ENCODE measurements at places on chromosomes 1 and 21. TPM values are rescaled to one million over a fixed set of nuclear protein-coding genes. Genes with fewer than 3 reads are reported as not detected.

DNA sequence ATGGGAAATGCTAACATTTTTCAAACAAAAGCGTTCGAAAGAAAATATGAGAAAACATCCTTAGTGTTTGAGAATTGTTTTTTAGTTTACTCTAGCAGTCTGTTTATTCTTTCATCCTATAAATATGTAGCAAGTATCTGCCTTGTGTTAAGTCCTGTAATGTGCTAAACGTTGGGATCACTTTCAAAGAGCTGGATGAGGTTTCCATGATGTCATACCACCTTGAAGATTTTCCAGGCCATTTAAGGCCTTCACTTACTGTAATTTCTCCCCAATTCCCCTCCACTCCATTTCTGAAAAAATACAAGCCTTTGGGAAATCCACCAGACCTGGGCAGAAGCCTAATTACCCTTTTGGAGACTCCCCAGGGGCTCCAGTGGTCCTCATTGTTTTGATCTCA lies 24.2 kb upstream of the CTBS start:
- H3K27ac ChIP-seq: no peak overlapping the region
- DNase-seq: no peak
- peaks cover 7% of the 10 kb centered on the region for H3K27me3 ChIP-seq
- peaks cover 40% of the 10 kb centered on the region for H3K4me1 ChIP-seq
- peak overlapping the region; percentile 77 for H3K4me3 ChIP-seq

DNA sequence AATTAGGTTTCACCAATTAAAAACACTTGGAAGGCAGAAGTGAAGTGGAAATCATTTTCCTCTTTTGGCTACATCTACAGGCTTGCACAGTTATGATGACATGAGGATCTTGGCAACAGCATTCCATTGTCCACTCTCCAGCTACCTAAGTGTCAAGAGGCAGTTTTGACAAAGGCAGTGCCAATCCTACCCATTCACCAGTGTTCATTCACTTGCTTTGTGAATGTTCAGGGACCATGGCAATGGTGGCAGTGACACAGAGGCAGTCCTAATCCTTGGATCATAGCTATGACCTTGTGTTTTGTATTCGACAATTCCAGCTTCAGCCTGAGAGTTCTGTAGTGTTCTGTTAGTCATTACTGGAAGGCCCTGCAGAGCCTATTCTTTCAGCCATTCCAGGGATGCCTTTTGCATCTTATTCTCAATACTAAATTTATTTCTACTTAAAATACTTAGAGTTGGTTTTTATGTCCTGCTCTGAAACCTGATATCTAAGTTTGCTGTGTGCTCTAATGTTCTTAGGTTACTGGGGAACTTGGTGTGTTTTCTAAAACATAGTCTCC lies 36.7 kb downstream of the CRB1 start:
- no peaks in the 10 kb centered on the region for H3K36me3 ChIP-seq
- no peaks in the 10 kb centered on the region for H3K27me3 ChIP-seq
- no peaks in the 10 kb centered on the region for H3K4me1 ChIP-seq
- no peak overlapping the region for H3K27ac ChIP-seq
- H3K4me3 ChIP-seq: no peak overlapping the region

DNA sequence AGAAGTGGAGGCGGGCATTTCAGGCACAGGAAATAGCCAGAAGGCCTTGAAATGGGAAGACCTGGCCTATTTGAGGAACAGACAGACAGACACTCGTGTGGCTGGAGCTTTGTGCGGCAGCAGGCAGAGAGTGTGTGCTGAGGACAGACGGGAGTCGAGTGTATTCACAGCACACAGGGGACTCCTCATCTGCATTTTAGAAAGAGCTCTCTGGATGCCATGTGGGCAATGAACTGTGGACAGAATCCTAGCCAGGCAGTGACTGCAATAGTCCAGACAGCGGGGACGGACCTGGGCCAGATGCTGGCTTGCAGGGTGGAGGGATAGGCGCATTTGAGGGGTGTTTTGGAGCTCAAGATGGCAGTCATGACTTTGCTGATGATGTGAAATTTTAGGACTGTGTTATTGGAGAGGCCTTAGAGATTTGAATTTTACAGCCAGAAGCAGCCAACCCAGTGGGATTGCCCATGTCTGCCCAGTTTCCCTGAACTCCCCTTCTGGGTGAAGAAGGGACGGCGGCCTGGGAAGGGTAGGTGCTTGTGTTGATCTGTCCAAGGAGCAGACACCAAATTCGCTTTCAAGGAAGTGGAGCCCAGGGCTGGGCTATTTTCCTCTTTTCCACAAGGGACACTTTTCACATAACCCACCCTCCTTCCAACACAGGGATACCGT lies 43.7 kb downstream of the CHAF1B start:
- peaks cover 3% of the 10 kb centered on the region for H3K36me3 ChIP-seq
- H3K4me3 ChIP-seq: no peak overlapping the region
- H3K27me3 ChIP-seq: peaks cover 34% of the 10 kb centered on the region
- H3K27ac ChIP-seq: no peak overlapping the region

DNA sequence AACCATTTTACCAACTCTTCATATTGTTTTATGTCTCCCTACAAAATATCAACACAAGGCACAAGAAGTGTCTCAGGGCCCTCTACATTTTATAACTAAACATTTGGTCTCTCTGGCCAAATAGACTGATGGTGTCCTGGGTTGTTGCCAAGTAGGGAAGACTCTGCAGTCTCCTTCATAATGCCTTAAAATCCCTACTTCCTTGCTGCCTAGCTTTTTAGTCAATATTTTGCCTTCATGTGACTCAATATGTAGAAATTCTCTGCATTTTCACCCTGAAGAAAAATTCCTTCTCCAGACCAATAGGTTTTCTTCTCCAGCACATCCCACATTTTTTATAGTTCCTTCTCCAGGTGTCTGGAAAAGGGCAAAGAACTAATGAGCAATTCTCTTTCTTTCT lies 72.6 kb upstream of the IPO9 start:
- H3K4me3 ChIP-seq: peak overlapping the region; percentile 26
- H3K4me1 ChIP-seq: peaks cover 4% of the 10 kb centered on the region
- no peak overlapping the region for H3K27ac ChIP-seq
- no peaks in the 10 kb centered on the region for H3K36me3 ChIP-seq
- peaks cover 13% of the 10 kb centered on the region for H3K27me3 ChIP-seq

Gene GCSAML
- 0.16 TPM for total RNA-seq
